ENCODE measurements at places on chromosomes 13 and 19.
A peak's percentile ranks its signal among the peaks of the same experiment; 100 is the strongest.

- no peak for DNase-seq
Measured at GRCh38 chr13:37510441-37510840, 88.1 kb downstream of the POSTN start.

DNA sequence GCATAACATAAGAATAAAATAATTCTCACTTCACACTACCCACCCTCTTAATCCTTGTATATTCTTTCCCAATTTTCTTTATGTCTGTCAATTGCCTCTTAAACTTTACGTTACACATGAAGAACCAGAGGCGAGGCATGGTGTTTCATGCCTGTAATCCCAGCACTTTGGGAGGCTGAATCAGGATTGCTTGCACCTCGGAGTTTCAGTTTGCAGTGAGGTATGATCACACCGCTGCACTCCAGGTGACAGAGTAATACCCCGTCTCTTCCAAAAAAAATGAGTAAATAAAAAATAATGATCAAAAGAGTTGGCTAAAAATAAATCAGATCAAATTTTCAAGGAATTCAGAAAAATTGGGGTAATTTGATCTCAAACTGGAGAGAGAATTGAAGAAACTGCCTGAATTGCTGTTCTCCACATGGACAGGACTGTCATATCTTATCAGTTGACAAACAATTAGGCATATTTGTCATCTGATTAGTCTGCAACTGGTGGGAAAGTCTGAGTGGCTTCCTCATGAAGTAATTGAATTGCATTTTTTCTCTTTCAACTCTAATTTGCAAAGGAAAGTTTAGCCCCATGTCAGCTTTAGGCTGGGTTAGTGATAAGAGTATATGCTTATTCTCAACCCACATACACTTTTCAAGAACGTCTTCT, 302.9 kb downstream of the ITGBL1 start:
- no peak for DNase-seq

DNA sequence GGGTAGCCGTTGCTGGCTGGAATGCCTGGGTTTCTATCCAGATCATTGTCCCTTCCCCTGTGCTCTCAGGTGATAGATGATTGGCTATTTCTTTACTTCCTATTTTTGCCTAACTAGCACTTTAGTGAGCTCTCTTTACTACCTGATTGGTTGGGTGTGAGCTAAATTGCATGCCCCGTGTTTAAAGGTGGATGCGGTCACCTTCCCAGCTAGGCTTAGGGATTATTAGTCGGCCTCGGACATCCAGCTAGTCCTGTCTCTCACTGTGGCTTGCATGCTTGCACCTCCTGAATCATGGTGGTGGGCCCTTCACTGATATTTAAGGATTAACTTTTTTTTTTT, 10.1 kb downstream of the TTYH1 start:
- no peak for DNase-seq

- DNase-seq, result no peak
Measured at GRCh38 chr13:29379281-29379680, 216.2 kb downstream of the SLC7A1 start.

DNA sequence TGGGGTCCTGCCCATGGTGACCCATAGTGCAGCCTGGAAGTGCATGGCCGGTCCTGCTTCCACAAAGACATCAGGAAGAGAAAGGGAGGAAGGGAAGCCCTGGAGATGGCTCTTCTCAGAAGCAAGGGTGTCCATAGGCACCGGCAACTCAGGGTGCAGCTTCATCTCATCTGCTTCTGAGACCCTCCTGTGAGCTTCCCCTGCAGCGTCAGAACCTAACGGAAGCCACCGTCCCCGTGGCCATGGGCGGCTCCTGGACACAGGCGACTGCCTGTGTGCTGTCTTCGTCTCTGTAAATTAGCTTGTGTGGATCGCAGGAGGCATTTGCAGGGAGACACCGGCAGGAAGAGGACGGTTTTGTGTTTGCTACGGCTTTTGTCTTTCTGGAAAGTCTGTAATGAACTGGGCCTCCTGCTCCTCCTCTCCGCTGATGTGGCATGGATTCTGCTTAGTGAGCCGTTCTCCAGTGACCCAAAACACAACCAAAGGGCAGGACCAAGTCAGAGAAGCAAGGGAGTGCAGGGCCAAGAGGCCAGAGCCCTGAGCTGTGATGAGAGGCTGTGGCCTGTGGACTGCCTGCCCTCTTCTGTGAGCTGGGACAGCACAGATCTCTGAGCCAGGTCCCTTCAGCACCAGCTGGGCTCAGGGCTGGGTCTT, 2.5 kb downstream of the ATP4B start:
- no peak for DNase-seq

DNA sequence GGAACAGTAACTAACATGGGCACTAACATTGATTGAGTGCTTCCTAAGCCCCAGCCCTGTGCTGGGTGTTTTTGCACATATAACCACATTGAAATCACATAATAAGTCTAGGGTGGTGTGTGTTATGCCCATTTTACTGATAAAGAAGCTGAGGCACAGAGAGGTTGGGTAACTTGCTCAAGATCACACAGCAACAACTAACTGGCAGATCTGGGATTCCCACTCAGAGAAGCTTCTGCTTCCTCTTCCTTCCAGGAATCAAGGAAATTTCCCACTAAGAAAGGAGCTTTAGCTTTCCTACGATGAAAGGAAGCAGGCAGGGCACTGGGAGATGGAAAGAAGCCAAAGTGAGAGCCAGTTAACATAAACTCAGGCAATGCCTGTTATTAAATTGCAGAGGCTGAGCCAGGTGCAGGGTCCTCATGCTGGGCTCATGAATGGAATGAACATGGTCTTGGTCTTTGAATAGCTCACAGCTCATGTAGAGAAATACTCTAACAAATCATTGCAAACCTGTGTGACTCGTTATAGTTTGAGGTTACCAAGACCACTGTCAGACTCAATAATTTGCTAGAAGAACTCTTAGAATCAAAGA, 10.1 kb downstream of the SSC5D start:
- no peak for DNase-seq

GRCh38 chr19:34976611-34977010, 12.6 kb upstream of the ZNF792 start:
- DNase-seq, result no peak

DNA sequence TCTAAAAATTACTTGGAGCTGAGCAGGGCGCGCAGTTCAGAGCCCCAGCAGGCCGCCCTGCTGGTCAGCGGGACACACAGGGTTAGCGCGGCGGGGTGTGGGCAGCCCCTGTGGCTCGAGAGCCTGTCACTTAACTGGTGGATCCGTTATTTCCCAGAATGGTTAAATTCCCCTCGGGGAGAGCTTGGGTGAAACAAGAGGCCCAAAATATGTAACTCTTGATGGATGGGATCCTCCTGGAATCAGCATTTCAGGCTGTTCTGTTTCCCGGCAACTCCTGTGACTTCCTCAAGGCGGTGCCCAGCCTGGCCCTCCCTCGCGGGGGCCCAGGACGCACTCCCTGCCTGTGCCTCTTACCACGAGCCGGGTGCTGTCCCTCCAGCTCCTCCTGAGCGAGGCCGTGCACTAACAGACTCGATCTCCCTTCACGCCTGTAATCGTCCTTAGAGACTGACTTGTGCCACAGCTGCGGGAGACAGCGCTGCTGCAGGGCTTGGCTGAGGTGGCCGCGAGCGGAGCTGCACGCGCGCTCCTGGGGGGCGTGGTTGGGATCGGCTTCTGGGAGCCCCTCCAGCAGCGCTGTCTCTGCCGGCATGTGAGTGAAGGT, 9.7 kb downstream of the PTBP1 start:
- DNase-seq, result no peak

DNA sequence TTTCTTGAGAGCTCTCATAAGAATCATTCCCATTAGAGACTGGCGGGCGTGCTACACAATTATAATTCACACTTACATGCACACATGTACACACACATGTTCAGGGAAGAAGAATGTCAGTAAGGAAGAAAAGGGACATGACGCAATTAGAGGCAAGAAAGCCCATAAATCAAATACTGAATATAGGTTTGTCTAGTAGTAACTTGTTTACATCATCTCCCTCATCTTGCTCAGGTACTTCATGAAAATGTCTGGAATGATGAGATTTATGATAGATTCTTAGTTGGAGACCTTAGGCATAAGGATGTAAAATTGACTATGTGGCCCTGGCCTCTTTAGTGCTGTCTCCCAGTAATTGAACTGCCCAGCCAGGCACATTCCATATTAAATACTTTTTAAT, 628.0 kb upstream of the PCDH20 start:
- DNase-seq, result no peak

DNA sequence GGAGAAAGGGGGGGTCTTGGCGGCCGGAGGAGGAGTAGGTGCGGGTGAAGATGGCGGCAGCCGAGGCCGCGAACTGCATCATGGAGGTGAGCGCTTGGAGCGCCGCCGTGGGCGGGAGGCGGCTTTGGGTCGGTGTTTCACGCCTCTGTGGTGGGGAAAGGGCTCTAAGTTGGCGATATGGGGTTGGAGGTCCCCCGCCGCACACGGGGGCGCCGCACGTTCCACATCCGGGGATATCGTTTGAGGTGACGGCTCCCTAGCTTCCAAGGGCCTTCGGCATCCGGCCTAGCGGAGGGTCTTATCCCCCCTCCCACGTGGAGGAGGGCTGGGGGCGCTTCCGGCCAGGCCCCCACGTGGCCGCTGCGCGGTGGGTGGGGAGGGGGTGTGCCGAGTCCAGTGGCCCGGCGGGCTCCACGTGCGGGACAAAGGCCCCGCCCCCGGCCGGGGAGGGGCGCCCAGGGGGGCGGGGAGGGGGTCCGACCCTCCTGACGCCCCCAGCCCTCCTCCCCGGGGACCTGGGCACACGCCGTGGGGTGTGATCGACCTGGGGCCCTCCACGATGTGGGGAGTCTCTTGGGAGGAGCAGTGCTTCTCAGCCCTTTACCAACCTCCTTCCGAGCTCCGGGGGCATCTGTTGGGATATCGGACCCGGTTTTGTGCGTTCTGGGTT, at the start of gene PRMT1:
Gene PRMT1 (plus strand): TSS at position 41 of the 670 bp plus-strand sequence. CDS start 10 bp downstream, at position 51.
- peak; percentile 43 for DNase-seq

DNA sequence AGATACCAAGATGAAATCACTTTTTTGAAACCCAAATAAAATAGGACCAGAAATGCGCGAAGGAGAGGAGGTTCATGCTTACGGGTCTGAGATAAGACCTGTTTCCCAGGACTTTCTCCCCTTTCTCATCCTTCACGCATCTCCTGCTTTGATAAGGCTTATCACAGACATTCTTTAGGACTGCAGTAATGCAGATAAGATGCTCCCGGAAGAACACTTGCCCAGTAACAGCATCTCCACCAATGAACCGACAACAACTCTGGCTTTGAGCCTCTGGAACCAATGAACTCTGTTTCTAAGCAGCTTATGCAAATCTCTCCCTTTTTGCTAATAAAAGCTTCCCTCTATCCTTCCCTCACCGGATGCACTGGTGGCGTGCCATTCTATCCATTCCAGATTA, 783.4 kb upstream of the ARGLU1 start:
- DNase-seq, result peak; percentile 4

DNA sequence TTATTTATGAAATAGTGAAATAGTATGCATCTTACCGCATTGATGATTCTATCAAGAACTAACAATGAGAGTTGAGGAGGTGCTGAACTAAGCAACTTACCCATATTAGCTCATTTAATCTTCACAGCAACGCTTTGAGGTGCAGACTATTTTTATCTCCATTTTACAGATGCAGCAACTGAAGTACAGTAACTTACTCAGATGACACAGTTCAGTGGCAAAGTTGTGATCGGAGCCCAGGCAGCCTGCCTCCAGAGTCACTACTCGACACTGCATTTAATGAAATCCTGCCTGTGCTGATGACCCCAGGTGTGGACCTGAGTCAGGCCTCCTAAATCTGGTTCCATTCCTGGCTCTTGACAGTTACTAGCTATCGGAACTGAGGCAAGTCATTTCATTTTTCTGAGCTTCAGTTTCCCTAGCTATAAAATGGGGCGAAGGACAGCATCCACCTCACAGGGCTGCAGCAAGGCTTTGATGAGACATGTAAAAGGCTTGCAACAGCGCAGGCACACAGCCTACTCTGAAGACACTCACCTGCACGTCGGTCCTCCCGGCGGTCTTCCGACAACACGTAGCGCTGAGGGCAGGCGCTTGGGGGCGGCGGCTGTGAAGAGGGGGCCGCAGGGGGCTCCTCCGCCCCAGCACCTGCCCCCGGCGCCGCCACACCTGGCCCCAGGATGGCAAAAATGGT, 1.5 kb downstream of the MYPOP start:
- DNase-seq, result no peak

DNA sequence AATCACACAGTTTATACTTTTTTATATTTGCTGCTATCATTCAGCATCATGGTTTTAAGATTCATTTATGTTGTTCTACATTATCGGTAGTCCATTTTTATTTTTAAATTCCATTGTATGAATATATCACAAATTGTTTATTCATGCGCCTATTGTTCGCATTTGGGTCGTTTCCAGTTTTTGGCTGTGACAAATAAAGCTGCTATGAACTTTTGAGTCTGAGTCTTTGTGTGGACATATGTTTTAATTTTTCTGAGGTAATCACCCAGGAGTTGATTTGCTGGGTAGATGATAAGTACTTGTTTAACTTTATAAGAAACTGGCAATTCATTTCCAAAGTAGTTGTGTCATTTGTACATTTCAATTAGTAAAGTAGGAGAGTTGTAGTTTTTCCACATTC, 74.2 kb upstream of the CSNK1A1L start:
- peak; percentile 52 for DNase-seq

- DNase-seq, result no peak
Measured at GRCh38 chr13:107250628-107251027, 682.7 kb upstream of the ARGLU1 start.

Data from fibroblast of skin of scalp (primary cell).